ENCODE measurements at places on chromosomes 5 and 9.

DNA sequence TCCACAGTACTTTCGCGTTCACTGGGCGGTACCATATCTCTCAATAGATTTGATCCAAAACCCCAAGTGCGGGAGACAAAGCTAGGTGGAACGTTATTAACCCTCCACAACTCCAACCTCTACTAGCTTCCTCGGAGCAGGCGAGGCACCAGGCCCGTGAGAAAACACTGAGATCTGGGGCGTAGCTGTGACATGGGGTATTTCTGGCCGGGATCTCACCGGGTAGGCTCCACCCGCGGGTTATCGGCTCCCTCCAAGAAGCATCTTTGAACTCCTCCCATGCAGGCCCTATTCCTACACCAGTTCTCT lies 350 bp upstream of the SLC25A46 start:
- DNase-seq = no peak

DNA sequence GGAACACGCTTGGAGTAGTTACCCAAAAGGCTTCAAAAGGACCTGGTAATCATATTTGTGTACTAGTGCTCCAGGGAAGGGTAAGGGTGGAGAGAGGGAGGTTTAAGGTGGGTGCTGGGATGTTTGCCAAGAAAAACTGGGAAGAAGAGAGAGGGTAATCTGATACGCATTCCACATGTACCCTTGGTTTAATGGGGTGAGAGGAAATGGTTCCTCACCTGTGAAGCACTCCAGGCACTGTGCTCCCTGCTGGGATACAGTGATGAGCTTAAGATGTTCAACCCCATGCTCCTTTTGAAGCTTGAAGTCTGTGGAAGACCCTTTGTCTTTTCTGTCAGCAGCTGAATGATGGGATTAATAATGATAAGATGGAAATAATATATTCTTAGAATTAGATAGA lies 98.4 kb downstream of the COX7C start:
- no peak for DNase-seq

DNA sequence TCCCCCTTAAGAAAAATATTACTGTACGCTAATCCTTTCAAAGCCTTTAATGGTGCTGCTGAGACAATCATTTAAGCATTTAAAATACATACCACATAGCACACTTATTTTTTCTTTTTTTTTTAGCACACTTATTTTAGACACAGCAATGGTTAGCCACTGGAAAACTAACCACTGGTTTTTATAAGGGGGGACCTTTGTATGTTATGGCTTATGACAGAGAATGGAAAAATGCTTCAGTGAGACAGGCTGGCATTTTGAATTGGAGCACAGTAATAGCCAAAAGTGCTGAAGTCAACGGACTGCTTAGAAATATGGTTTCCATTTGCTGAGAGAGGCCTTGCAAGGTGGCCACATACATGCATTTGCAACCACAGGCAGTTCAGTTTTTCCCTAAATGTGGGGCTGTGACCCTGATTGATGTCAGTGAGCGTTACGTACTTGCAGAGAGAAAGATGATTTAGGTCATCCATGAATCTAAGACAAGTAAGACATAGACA lies 28.5 kb downstream of the AOPEP start:
- DNase-seq = no peak

DNA sequence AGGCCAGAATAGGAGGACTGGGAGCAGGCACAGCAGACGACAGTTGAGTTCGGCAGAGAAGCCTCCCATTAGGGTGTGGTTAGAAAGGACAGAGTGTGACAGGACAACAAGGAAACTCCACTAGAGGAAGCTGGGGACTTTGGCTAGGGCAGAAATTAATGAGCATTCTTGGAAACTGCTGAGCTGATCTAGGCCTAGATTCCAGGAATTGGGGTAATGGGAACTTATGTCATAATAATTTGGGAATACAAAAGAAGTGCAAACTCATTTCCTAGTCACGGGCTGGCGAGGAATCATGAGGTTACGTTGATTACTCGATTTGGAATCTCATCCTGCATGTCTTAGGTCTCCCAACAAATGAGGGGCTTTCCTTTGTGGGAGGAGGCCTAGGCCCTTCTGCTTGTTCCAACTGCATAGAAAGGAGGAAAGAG lies 144.6 kb upstream of the RPS23 start:
- DNase-seq = no peak

DNA sequence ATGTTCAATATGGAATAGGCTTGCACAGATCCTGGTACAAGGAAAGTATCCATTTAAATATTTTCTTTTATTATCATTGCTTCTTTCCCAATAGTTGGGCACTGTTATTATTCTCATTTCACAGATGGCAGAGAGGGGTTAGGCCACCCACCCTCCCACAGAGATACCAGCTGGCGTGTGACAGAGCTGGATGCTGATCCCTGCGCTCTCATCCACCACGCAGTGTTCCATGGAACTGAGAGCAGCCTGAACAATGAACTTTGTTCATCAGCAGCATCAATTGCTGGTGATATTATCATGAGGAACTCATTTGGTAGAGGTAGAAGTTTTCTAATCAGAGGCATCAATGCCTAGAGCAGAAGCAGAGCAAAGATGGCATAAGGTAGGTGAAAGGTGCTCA lies 227.9 kb downstream of the ESM1 start:
- DNase-seq = no peak
